Retinal pigment epithelial cell (primary cell): ENCODE measurements at places on chromosomes 6 and 20.

DNA sequence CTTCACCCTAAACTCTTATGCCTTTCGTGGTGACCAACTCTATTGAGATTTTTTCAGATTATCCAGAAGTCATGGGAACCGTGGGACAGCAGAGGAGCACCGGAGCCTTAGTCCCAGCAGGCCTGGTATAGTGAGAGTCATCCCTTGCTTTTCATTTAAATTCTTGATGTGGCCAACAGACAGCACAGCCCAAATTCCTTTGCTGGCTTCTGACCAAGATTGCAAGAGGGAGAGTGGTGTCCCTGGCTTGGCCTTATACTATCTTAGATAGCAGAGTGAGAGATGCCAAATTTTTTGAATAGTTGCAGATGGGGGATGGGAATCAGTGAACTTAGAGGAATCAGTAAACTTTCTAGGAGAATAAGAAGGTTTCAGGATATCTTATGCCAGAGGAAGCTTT lies 7.8 kb downstream of the STX11 start:
- peak; percentile 71 for DNase-seq

GRCh38 chr6:139470997-139471396 lies 96.5 kb upstream of the CITED2 start:
- DNase-seq: no peak

DNA sequence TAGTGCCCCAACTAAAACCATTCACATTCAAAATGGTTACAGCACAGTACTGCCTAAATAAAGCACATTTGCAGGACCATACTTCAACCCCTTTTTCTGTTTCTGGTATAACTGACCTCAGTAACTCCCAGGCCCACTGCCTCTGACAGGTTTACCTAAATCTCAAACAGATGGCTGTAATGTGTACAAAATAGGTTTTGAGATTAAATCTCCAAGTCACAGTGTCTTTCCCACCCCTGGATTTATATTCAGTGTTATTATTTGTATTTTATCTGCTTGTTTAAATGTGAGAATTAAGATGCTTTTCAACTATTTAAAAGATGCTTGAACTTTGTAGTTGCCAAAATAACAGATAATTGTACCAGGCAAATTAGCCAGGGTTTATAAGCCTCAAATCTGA lies 4.7 kb upstream of the KIF6 start:
- no peak for DNase-seq

GRCh38 chr6:71473926-71474325 lies 185.3 kb downstream of the OGFRL1 start:
- peak; percentile 97 for DNase-seq

GRCh38 chr6:100084991-100085364 lies 91.0 kb upstream of the MCHR2 start:
- peak; percentile 39 for DNase-seq

DNA sequence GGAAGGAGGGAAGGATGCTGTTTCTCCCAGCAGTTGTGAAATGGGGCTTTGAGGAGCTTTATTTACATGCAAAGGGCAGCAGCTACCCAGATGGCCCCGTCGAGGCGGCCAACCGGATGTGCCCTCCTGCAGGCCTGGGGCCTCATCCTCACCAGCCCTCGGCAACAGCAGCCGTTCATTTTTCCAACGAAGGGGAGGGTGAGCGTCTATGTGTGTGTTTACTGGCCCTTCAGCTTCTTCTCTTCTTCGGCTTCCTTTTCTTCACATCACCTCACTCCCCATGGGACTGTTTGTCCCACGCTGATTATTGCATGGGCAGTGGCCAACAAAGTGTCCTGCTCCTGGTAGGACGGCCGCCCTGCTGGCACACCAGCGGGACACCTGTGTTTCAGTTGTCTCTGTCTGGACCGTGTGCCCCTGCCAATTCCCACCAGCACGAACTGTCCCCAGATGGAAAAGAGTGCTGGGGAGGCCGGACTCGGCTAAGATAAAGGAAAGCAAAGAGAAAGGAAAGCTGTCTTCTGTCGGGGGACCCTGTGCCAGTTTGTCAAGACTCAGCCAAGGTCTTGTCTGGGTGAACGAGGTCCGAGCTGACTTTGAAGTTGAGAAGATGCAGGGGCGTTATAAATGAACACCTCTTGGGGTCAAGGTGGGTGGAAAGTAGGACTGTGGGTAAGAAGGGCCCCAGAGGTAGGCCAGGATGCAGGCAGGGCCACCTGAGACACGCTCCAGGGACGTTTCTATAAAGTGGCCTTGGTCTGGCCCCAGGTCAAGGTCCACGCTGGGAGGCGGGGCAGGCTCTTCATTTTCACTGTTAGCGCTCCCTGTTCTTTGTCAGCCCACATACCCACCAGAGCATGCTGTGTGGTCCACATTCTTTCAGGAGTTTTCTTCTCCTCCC lies 57.0 kb downstream of the FAM50B start:
- DNase-seq: no peak

DNA sequence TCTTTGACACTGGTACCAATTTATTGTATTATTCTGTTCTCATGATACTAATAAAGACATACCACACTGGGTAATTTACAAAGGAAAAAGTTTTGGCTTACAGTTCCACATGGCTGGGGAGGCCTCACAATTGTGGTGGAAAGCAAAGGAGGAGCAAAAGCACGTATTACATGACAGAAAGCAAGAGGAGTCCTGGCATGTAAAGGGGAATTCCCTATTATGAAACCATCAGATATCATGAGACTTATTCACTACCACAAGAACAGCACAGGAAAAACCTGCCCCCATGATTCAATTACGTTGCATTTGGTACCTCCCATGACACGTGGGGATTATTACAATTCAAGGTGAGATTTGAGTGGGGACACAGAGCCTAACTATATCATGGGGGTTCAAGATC lies 43.4 kb downstream of the SLC22A2 start:
- DNase-seq: no peak

DNA sequence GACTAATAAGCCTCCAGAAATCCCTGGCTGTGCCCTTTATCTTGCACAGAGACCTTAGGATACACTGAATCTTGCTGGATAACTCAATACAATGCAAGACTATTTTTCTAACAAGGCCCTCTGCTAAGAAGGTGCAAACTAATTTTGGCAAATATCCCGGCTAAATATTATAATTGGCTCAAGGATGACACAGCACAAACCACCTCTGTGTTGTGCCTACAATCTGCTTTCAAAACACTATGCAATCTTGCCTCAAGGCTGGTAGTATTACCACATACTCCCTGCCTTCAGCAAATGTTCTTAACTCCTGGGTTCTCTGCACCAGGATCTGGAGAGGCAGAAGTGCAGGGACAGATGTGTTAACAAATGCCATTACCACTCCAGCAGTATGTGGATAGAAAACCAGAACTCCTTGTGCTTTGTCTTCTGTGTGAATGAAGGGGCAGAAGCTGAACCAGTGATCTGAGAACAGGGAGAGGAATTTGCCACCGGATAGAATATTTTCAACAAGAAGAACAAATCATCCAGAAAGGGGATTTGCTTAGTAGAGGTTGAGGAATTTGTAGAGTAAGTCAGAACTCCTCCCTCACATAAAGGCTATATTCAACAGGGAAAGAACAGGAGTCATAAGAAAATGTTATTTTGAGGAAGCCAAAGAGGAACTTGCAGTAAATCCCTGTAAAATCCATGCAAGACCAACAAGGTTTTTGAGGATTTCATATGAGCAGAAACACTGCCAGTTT lies 74.1 kb upstream of the SLC4A11 start:
- DNase-seq: peak; percentile 66

DNA sequence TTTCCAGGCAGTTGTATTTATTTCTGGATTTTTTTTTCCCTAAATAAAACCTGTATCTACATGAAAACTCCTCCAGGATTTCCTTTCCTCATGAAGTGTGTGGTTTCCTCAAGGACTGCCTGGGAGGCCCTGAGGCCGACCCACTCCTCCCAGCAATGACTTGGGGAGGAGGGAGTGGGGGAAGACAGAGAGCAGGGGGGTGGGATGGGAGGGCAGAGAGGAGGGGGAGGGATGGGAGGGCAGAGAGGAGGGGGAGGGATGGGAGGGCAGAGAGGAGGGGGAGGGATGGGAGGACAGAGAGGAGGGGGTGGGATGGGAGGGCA lies 161.8 kb upstream of the AGPAT4 start:
- no peak for DNase-seq

GRCh38 chr6:75213732-75214131 lies 7.9 kb upstream of the COL12A1 start:
- DNase-seq: no peak

GRCh38 chr6:164911151-164911550 lies 398.3 kb downstream of the C6orf118 start:
- DNase-seq: no peak

GRCh38 chr6:75824160-75824559 lies 75.1 kb downstream of the MYO6 start:
- DNase-seq: no peak

DNA sequence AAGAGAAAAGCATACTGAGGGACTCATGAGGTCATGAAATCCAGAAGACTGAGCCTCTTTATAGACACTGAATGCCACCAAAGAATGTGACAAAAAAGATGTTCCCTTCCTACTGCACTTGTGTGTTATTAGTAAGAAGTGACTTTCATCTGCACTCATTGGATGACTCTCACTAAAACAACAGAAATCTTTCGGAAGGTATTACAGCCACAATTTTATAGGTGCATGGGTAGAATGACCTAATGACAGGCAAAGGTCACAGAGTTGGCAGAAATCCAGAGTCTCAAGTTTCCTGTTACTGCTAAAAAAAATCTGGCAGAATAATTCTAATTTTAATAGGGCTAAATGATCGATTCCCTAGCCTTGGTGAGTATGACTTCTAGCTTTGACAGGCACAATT lies 13.3 kb downstream of the PKHD1 start:
- DNase-seq: no peak

GRCh38 chr6:57252975-57253374 lies 30.9 kb upstream of the RAB23 start:
- no peak for DNase-seq

- no peak for DNase-seq
Measured at GRCh38 chr6:3013486-3013885, 13.8 kb downstream of the NQO2 start.

- DNase-seq: no peak
Measured at GRCh38 chr6:99270826-99271225, 78.6 kb downstream of the FAXC start.

- DNase-seq: no peak
Measured at GRCh38 chr20:64131406-64131805, 24.0 kb upstream of the NPBWR2 start.

- peak; percentile 10 for DNase-seq
Measured at GRCh38 chr6:79048611-79049010, 29.4 kb downstream of the PHIP start.

GRCh38 chr6:31210123-31210522 lies 39.6 kb upstream of the POU5F1 start:
- no peak for DNase-seq

GRCh38 chr6:3131695-3132094 lies 13.2 kb downstream of the BPHL start:
- DNase-seq: no peak

GRCh38 chr6:70547313-70547712 lies 19.4 kb upstream of the SDHAF4 start:
- DNase-seq: no peak

DNA sequence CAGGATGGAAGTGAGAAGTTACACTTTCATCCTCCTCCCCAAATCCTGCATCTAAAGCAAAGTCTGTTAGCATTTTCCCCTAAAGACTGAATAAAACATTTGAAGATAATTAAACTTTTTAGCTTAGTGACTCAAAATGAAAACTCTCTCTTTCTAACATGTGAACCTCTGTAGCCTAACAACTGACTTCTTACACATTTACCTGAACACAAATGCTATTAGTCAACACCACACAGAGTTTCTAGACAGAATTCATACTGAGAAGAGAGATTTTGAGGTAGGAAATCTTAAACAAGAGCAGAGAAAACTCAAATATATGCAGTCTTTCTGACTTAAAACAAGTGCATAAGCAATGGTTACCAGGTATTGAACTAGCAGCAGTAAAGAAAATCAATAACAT lies 149.9 kb upstream of the SMLR1 start:
- DNase-seq: no peak

GRCh38 chr6:136840276-136841001 lies 18.0 kb downstream of the PEX7 start:
- no peak for DNase-seq

- no peak for DNase-seq
Measured at GRCh38 chr6:73028124-73028766, 197.1 kb downstream of the KHDC1L start.

GRCh38 chr6:32558426-32559057 lies 28.5 kb upstream of the HLA-DRB5 start:
- DNase-seq: no peak

GRCh38 chr20:20333866-20334265 lies 34.0 kb upstream of the INSM1 start:
- no peak for DNase-seq

- DNase-seq: no peak
Measured at GRCh38 chr6:106084989-106085691, 996 bp upstream of the PRDM1 start.

DNA sequence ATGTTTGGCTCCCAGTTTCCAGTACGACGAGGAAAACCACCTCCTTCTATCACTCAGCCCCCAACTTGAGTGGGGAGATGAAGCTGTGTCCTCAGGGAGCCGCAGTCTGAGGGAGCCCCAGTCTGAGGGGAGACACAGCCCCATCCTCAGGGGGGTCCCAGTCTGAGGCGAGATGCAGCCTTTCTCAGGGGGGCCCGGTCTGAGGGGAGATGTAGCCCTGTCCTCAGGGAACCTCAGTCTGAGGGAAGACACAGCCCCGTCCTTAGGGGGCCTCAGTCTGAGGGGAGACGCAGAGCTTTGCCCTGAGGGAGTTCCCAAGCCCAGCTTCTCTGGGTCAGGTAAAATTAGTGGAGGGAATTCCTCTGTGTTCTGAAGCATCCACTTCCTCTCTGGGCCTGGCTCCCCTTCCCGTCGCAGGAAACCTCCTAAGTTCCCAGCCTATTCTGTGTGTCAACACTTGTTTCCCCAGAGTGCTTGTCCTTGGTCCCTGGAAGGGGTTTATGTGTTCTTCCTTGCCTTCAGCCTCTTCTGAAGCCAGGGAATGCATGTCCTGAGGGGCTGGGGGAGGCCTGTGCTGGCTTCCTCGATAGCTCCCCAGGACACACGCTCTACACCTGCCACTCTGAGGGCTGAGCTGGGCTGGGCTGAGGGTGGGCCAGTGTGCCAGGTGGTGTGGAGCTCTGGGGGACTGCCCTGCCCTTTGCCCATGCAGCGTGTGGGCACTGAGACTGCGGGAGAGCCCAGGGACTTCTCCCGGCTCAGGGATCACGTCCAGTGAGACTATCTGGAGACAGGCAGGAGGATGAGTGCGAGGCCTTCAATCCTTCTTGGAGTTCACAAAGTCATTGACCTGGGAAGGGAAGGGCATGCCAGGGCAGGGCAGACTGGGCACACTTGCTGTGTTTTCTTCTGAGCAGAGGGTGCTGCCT lies 55.4 kb downstream of the VEGFA start:
- DNase-seq: no peak

GRCh38 chr6:53702316-53702715 lies 36.8 kb upstream of the KLHL31 start:
- DNase-seq: no peak
